Activated CD4-positive, alpha-beta T cell treated with anti-CD3 and anti-CD28 coated beads for 4 hours (primary cell): ENCODE measurements at places on chromosomes 1 and 21.

- no peak for DNase-seq
These were observed 99.5 kb downstream of the BCAR3 start for GRCh38 chr1:93581917-93582850.

DNA sequence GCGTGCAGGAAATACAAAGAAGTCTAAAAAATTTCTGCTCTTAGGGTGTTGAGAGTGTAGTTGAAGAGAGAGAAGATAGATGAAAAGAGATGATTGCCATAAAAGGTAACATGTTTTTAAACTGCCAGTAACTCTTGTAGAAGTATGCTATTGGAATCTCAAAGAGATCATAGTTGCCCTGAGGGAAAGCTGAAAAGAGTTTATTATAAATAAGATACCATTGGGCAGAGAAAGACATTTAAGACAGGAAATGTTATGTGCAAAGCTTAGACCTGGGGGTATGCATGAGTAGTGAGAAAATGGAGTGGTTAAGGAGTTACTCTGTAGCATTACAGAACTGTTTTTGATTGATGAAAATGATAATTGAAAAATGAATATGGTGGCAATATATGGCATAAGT, 17.6 kb downstream of the GABPA start:
- no peak for DNase-seq

GRCh38 chr21:27645285-27645684, 678.4 kb upstream of the ADAMTS5 start:
- no peak for DNase-seq

- DNase-seq, result no peak
These were observed 127.7 kb downstream of the TGFB2 start for GRCh38 chr1:218472885-218473284.

DNA sequence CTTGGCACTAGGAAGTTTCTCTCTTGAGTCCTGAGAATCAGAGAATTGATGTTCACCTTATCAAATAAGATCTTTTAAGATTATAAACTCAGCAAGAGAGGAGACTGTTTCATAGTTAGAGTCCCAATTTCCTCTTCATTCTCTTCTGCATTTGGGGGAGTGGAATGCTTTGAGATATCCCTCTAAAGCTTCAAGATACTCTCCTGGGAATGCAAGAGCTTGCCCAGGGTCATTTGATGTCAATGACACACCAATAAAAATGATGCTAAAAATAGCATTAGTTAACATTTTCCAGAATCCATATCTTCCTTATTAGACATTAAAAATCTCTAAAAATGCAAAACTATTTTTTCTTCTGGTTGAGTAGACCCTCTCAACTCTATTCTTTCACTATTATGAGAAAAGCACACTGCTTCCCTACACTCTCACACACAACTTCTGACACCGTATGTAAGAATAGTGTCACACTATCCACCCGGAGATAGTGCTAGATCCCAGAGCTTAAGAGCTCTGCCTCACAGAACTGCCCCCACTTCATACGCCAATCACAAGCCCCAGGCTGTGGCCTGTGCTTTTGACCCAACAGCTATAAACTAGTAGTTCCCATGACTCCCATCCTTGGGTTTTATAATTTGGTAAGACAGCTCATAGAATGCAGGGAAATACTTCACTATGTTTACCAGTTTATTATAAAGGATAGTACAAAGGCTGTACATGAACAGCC, 399.9 kb upstream of the RUNX1 start:
- no peak for DNase-seq

- DNase-seq, result no peak
These were observed 3.3 kb downstream of the KRTAP10-3 start for GRCh38 chr21:44555200-44555875.

GRCh38 chr1:230043081-230043480, 24.0 kb upstream of the GALNT2 start:
- DNase-seq, result no peak

DNA sequence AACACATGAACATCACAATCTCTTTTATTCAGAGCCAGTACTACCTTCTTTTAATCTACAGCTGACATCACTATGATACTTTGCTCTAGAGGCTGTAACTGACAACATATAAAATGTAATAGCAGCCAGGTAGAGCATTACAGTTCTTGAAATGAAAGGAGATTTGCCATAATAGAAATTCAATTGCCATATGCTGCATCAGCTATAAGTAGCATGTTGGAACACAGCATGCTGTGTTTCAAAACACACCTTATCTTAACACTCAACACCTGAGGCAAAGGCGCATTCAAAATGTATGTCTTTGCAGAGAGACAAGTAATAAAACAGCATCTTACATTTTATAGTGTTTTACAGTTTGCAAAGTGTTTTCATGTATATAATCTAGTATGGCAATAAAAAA, 24.0 kb upstream of the KRTAP21-1 start:
- DNase-seq, result no peak

DNA sequence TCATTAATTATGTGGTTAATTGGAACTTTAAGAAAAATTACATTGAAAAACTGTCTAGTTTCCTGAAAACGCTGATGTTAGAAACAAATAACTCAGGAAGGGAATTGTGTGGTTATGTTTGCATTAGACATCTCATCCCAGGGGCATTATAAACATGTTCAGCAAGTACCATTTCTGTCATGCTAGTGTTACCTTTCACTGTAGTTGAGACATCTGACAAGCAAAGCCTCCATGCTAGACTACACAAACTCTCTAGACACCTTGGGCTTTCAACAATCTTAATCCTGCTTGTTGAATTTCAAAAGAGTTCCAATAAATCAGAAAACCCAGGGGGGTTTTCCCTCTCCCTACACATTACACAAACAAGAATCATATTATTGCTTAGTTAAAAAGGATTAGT, 536.8 kb downstream of the KCNT2 start:
- no peak for DNase-seq

DNA sequence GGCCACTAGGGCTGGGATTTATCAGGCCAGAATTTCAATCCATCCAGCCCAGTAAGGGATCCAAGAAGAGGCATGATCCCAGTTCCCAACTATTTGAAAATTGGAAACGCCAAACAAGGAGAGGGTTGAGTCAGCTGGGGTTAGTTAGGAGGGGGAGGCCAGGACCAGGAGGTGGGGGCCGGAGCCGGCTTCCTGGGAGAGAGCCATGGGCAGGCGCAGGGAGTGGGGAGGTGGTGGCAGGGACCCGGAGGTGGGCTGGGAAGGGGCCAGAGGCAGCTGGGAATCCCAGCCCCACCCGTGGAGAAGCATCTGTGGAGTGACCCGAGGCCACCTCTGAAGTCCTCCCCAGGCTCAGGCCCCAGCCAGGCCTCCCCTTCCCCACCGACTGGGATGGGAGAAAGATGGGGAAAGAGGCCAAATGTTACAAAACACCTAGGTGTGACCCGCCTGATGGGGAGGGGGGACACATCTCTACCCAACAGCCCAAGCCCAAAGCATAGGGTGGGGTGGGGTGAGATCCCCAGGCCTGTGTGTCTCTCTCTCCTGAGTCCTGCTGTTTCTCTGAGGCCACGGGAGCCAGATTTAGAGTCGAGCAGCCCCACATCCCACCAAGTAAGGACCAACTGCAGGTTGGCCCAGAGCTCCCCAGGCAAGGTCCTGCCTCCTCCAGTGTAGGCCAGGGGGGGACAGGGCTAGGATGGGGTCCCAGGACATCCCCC, 10.1 kb downstream of the HSPG2 start:
- DNase-seq, result no peak

DNA sequence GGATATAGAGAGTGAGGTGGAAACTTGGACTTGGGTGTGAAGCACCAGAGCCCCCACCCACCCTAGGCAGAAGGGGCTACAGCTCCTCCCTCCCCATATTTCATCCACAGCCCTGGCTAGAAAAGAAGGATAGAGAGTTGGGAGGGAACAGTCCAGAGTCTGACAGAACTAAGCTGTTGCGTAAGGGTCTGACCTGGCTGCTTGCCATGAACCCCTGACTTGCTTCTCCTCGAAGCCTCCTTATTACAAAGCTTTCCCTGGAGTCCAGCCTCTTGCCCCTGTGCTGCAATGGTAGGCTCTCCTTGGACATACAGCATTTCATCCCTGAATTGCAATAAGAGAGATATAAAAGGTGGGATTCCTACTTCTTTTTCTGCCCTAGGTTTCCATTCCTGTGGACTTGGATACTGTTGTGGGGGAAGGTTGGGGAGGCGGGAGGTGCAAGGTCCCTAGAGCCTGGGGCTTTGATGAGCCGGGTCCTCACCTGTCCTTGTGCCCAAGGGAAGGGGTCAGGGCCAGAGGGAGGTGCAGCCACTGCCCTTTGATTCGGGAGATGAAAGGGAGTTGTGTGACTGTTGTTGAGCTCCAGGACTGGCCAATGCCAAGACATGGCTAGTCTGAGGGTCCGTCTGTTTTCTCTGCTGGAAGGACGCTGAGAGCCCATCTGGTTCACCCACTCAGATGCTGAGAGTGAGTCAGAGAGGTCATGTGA, 2.7 kb downstream of the RHBG start:
- DNase-seq, result no peak

DNA sequence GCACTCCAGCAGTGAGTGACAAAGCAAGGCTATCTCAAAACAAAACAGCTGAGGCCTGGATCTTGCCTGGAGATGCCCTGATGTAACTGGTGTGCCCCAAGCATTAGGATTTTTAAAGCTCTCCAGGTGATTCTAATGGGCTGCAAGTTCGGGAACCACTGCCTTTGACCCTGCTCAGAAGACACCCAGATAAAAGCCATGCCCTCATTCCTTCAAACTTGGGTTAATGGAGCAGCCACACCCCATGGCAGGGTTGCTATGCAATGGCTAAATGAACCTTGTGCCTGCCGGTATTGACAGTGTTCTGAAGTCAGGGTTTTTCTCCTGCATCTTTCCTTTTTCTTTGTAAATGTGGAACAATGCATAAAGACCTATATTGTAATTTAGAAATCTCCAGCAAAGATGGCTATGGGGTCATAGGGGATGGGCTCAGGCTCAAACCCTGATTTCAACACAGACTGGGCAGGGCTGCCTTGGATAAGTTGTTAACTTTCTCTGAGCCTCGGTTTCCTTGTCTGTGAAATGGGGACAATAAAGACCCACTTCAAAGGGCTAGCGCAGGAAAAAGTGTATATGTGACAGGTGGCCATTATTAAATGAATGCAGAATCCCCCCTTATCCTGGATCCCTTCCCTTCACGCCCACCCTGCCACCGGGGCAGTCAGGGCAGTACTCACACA, 453 bp downstream of the TFF3 start:
- DNase-seq, result no peak

DNA sequence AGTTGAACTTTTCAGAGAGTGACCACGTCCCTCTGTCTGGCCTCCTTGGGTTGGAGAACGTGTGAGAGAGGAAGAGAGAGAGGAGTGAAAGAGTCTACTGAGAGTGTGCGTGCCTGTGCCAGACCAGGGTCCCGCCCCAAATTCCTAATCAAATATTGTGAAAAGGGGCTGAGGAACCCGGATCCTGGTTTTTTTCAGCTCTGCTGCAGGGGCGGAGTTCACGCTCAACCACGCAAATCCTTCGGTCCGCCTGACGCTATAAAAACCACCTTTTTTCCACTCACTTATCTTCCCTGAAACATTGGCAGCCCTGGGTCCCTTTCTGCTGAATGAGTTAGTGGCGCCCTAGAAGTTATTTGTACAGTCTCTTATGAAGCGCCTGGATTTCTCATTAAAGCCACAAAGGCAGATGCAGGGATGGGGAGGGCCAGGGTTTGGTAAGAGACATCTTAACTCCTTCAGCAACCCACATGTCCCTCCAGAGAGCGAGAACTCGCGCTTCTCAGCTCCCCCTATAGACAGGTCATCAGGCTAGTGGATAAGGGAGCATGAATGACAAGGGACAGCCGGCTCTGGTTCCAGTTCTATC, at the start of gene FMOD:
TSS of gene FMOD (minus strand) at position 86 of the 589 bp plus-strand sequence. CDS start 2,852 bp downstream, outside the sequence.
- DNase-seq, result no peak

- DNase-seq, result no peak
These were observed 23.9 kb upstream of the SLC1A7 start for GRCh38 chr1:53166366-53166765.

DNA sequence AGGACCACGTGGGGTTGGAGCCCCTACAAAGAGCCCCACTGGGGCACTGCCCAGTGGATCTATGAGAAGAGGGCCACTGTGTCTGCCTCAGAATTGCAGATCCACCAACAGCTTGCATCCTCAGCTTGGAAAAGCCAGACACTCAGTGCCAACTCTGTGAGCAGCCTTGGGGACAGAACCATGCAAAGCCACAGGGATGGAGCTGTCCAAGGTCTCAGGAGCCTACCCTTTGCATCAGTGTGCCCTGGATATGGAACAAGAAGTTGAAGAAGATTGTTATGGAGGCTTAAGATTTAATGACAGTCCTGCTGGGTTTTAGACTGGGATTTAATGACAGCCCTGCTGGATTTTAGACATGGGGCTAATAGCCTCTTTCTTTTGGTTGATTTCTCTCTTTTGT, 1670.9 kb downstream of the PLA2G4A start:
- no peak for DNase-seq

- DNase-seq, result no peak
These were observed 48.6 kb downstream of the BACH1 start for GRCh38 chr21:29347274-29347681.

GRCh38 chr1:79388694-79389361, 382.3 kb upstream of the ADGRL4 start:
- DNase-seq, result no peak

- no peak for DNase-seq
These were observed 254.8 kb downstream of the LTN1 start for GRCh38 chr21:28737674-28738419.

DNA sequence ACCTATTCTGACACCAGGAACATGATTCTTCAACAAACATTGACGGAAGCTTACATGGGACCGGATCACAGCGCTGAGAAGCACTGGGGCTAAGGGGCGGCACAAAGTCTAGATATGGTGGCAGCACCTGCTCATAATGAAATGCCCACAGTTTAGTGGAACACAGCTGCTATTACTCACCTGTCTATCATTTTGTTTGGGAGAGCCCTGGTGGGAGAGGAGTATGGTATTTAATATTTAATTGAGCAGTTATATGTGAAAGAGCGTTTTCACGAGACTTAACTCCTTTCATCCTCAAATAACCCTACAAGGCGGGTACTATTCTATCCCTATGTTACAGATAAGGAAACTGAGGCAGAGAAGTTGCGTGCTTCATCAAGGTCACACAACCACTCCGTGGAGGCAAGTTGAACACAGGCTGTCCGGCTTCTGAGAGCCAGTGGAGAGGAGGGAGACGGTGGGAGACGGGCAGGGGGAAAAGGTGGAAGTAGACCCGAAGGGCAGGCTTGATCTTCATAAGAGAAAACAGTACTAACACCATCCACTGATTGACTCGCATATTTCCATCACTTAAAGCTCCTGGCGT, 790 bp upstream of the TSNAX start:
- no peak for DNase-seq
